Effector CD8-positive, alpha-beta T cell (primary cell): ENCODE measurements at places on chromosomes 3 and 15.

- no peak for DNase-seq
Measured at GRCh38 chr3:170204023-170204472, 18.2 kb upstream of the PRKCI start.

- no peak for DNase-seq
Measured at GRCh38 chr3:21356402-21356801, 394.6 kb downstream of the ZNF385D start.

DNA sequence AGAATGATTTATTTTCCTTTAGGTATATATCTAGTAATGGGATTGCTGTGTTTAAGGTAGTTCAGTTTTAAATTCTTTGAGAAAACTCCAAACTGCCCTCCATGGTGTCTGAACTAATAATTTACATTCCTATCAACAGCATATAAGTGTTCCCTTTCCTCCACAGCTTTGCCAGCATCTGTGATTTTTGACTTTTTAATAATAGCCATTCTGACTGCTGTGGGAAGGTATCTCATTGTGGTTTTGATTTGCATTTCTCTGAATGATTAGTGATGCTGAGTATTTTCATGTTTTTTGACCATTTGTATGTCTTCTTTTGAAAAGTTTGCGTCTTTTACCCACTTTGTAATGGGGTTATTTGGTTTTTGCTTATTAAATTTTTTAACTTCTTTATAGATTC lies 571.6 kb upstream of the CCDC54 start:
- no peak for DNase-seq

DNA sequence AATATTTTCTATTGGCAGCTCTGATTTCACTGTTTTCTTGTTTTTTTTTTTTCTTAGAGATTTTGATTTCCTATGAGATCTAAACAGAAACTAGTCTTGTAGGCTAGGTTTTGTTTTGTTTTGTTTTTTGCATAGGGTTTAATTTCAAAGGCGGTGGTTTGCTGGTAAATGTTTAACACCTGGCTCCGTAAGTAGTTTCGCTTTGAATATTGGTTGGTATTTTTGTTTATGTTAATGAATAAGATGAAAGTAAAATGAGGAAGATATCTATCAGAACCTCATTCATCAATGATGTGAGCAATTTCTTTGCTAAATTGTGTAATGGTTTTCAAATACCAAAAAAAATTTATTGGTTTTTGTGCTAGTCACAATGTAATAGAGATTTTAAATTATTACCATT lies 39.7 kb upstream of the TM4SF1 start:
- no peak for DNase-seq

GRCh38 chr15:89820666-89821611 lies 6.3 kb upstream of the ANPEP start:
- DNase-seq = no peak

DNA sequence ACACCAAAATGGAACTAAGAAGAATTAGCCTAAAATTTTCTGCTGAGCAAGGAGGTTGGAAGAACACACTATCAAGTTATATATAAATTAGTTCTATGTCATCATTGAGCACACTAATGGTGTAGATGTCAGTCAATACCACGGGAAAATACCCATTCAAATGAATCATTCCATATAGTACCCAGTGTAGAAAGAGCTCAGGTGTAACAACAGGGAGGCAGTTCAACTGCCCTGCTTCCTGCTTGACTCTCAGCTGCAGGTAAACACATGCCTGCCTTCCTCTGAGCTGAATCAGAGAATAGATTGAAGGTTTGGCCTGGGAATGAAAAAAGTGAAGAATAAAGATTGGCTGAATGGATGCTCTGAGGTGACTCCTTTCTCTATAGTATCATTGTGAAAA lies 1088.0 kb downstream of the AGBL1 start:
- no peak for DNase-seq

- DNase-seq = no peak
Measured at GRCh38 chr3:194205675-194206133, 69.8 kb downstream of the HES1 start.

GRCh38 chr3:171533702-171534101 lies 73.5 kb upstream of the TNIK start:
- no peak for DNase-seq

- DNase-seq = no peak
Measured at GRCh38 chr15:48555241-48555881, 90.1 kb downstream of the FBN1 start.

DNA sequence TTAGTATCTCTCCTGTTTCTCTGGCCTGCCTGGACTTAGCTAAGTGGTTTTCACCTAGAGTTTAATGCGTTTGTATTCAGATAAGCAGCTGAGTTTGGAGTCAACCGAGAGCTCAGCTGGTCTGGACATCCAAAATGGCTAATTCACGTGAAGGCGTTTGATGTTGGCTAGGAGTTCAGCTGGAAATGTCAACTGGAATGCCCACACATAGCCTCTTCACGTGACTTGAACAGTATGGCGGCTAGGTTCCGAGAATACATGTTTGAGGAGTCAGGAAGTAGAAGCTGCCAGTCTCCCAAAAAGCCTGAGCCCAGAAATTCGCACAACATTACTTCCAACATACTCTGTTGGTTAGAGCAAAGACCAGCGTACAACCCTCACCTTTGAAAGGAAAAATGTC lies 2.2 kb downstream of the USP8 start:
- DNase-seq = no peak

- no peak for DNase-seq
Measured at GRCh38 chr3:195147649-195148080, 123.3 kb downstream of the XXYLT1 start.

GRCh38 chr3:53544357-53544756 lies 49.9 kb downstream of the CACNA1D start:
- no peak for DNase-seq

DNA sequence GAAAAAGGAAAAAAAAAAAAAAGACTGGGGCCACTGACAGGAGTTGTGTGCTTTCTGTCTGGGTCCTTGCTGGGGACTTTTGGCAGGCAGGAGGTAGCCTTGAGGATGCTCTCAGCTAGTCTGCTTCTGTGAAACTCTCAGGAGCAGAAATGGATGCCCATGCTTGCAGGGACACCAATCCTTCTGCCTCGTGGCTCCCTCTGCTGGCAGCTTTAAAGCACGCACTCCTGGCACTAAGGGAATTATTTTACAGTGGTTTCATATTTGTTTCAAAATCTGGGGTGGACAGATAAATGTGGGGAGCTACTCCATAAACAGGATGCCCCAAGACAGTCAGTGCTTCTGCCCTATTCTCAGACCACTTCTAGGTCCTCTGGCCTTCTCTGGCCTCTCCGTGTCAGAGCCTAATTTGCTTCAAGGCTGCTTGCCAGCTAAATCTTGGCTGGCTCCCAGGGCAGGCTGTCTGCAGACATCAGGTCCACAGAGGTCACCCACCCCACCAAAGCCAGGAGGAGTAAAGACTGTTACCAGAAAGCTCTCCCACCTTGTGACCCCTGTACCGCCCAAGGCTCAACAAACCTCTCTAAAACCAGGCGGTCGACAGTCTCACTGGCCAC lies 17.1 kb downstream of the TRAIP start:
- peak; percentile 62 for DNase-seq
